ENCODE measurements at places on chromosomes 6 and 20.

DNA sequence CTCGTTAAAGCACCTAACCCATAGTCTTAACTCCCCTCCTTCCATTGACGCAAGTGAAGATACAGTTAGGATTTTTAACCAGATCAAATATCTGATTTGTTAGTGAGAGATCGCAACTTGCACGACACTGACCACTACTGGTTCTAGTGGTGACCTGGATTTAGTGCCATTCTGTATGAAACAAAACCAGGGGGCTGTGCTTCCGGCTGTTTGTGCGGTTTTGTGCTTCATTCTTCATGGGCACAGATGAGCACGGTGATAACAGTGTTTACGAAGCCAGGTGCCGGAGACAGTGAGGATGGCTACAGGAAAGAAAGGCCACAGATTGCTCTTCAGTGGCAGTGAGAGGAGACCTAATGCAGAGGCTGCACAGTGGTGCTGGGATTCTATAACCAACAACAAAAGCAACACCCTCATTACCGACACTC, 75.5 kb downstream of the NOL4L start:
- peak; percentile 76 for DNase-seq

- no peak for DNase-seq
Measured at GRCh38 chr6:122580737-122581136, 29.5 kb upstream of the PKIB start.

DNA sequence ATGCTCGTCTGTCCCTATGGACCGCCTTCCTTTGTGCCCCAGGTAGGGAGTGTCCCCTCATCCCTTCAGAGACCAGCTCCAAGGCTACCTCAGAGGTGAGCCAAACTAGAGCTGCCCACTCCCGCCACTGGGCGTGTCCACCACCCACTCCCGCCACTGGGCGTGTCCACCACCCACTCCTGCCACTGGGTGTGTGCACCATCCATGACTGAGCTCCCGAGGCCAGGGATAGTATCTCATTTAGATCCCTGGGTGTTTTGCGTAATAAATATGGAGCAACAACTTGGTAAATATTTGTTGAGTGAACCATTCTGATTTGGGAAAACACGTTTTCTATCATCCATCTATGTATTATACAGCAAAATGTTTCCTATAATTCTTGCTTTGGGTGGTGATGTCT, 68.8 kb downstream of the ZBTB2 start:
- DNase-seq = no peak

DNA sequence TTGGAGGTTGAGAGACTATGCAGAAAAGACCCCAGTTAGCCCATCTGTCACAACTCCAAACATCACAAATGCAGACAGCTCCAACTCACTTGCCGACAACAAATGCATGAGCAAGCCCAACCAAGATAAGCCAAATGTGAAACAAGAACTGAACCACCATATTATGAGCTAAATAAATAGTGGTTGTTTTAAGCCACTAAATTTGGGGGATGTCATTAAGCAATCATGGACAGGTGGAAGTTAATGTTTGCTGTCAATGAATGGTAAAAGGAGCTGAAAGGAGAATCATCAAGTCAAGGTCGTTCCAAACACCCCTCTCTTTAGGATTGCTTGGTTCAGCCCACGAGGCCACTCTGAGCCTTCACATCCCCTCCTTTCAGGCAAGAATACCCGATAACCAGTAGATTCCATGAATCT, 71.2 kb upstream of the PLCB4 start:
- DNase-seq = no peak

- DNase-seq = no peak
Measured at GRCh38 chr20:17854307-17854903, 114.2 kb downstream of the SNX5 start.

GRCh38 chr6:141140905-141141304, 991.8 kb upstream of the GJE1 start:
- no peak for DNase-seq

DNA sequence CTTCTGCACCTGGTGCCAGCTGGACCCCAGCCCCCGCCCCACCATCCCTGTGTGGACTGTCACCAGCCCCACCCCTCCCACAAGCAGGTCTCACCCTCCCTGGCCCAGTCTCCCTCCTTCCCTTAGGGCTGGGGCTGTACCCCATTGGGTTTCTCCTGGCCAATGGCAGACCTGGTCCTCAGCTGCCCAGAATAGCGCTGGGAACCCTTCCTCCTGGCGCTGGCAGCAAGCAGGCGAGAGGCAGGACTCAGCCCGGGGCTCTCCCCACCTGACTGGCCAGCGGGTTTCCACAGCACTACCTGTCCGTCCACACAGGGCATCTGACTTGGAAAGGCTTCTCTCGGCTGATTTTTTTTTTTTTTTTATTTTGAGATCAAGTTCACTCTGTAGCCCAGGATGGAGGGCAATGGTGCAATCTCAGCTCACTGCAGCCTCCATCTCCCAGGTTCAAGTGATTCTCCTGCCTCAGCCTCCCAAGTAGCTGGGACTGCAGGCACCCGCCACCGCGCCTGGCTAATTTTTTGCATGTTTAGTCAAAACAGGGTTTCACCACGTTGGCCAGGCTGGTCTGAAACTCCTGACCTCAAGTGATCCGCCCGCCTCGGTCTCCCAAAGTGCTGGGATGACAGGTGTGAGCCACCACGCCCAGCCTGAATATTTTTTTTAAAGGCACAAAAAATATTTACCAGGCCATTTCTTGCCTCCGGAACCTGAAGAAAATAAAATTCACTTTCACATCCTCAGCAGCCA, 21.6 kb upstream of the CHRNA4 start:
- DNase-seq = no peak

- DNase-seq = no peak
Measured at GRCh38 chr6:97669191-97670031, 386.4 kb upstream of the MMS22L start.

- DNase-seq = no peak
Measured at GRCh38 chr6:13357551-13358075, 29.3 kb upstream of the TBC1D7 start.

DNA sequence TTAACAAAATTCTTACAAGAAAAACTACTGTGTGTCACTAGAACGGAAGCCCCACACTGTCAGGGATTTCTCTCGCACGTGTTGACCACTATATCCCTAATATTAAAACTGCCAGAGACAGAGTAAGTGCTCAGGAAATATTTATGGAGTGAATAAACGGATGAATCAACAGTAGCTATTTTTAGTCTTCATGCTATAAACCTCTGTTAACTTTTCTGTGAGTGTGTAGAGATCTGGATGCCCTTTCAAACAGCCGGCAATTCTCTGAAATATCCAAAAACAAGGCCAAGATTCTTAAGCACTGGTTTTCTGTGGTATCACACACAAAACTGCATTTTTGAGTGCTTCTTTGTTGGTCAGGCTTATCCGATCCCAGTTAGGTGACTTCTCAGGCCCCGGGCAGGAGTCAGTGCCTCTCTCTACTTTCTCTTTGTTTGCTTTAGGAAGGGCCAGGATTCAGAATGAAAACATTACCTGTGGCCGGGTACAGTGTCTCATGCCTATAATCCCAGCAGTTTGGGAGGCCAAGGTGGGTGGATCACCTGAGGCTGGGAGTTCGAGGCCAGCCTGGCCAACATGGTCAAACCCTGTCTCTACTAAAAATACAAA, 15.7 kb downstream of the ATP9A start:
- DNase-seq = no peak

DNA sequence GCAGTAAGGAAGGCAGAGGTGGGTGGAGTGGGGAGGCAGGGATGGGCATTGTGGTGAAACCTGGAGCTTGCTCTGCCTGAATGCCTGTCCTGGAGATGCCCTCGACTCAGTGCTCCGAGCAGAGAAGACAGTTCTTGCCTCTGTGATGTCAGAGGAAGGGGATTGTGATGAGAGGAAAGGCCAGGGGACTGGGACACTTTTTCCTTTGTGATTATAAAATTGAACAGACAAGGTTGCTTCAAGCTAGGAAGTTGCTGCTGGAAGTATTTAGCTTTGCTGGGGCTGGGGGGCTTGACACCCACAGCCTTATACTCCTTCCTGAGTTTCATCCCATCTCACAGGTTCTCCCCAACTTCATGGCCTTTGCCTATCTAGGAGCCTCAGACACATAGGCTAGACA, at the start of gene SIRPD:
SIRPD (minus strand) TSS at position 101 of the 400 bp plus-strand sequence; CDS start at position 49, 52 bp downstream.
- no peak for DNase-seq

GRCh38 chr20:3472105-3472504, 1.3 kb downstream of the ATRN start:
- DNase-seq = no peak

DNA sequence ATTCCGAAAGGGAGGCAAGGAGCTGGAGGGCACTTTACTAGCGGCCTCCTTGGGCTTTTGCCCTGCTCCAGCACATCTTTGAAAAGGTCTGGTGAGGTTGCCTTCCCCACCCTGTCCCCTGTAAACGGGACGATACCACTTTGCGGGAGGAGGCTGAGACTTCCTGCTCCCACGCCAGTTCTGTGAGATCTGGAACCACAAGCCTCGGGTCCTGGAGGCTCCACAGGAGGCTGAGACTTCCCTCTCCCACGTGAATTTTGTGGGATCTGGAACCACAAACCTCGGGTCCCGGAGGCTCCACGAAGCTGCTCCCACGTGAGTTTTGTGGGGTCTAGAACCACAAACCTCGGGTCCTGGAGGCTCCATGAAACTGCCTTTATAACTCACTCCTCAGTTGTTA, 209.3 kb downstream of the DLL1 start:
- peak; percentile 35 for DNase-seq

DNA sequence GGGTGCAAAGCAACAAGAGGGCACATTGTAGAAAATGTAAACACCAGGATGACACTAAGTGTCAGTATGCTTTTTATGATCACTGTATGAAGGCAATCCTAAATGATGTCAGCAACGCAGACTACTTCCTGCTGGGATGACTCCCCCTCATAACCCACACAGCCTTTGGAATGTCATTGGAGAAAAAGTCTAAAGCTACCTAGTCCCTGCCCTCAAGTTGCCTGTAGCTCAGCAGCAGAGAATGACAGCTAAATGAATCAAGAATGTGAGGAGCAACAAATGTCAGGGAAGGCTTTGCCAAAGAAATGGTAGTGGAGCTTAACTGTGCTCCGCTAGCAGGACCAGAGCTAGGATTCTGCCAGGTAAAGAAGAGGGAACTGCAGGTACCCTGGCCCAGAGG, 555.6 kb downstream of the CD83 start:
- DNase-seq = no peak

DNA sequence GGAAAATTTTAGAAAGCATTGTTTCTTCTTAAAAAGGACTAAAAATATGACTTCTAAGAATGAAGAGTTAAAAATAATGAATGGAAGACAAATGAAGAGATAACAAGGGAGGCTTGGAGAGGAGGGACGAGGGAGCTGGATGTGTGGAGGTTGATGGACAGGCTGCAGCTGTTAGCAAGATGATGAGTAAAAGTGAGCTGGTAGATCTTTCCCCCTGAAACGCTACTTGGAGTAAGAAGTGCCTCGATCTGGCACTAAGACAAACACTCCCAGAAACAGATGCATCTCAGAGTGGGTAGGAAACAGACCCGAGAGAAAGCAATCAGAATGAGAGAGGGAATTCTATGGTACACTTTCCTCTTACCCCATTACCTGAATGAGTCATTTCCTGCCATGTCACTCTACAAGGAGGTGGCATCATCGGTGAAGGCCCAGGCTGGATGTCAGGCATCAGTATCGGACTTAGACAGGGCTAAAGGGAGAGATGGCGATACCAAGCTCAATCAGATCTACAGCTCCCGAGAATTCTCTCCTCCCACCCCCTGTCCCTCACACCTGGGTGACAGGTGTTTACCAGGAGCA, 154.1 kb upstream of the BMP2 start:
- DNase-seq = no peak

GRCh38 chr6:157586476-157587126, 205.6 kb downstream of the ZDHHC14 start:
- no peak for DNase-seq

DNA sequence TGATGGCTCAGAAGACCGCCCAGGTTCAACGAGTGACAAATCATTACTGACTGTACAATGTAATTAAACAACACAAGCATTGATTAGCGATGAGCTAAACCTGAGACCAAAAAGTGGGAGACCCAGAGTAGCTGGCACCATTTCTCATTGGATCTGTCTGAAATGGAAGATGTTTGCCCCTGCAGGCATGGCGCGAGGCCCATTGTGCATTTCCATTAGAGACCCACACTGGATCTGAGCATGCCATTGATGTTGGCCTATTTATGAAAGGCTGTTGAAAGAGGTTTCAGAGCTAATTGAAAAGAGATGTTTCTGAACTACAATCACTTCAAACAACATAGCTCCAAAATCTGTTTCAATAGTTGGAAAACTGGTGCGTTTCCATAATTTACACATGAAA, 196.7 kb downstream of the TFAP2B start:
- no peak for DNase-seq

- DNase-seq = no peak
Measured at GRCh38 chr20:60180986-60181385, 222.8 kb downstream of the CDH26 start.

DNA sequence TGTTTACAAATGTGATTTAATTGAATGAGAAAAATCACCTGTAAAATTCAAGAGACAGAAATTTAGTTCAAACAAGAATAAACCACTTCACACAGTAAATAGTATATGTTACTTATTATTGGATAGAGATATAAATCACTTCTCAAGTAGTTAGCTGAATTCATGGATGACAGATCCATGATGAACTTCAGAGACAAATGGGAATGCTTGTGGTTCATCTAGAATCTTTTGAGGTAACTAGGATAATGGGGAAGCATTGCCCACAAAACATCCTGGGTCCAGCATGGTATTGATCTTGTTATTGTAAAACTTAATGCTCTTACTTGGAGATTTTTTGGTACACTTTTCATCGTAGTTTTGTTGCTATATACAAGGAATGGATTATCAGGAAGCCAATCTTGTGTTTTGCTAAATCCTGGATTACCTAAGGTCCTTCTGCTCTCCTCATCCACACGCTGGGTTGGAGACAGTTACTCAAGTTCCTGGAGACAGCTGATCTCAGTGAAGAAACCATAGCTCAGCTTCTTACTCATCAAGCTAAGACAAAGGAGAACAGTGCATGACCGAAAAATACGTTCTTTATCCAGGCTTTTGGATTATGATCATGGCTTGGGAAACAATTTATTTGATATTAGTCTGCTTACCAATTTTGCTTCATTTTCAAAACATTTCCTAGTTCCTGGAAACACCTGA, 142.5 kb upstream of the PREP start:
- no peak for DNase-seq

DNA sequence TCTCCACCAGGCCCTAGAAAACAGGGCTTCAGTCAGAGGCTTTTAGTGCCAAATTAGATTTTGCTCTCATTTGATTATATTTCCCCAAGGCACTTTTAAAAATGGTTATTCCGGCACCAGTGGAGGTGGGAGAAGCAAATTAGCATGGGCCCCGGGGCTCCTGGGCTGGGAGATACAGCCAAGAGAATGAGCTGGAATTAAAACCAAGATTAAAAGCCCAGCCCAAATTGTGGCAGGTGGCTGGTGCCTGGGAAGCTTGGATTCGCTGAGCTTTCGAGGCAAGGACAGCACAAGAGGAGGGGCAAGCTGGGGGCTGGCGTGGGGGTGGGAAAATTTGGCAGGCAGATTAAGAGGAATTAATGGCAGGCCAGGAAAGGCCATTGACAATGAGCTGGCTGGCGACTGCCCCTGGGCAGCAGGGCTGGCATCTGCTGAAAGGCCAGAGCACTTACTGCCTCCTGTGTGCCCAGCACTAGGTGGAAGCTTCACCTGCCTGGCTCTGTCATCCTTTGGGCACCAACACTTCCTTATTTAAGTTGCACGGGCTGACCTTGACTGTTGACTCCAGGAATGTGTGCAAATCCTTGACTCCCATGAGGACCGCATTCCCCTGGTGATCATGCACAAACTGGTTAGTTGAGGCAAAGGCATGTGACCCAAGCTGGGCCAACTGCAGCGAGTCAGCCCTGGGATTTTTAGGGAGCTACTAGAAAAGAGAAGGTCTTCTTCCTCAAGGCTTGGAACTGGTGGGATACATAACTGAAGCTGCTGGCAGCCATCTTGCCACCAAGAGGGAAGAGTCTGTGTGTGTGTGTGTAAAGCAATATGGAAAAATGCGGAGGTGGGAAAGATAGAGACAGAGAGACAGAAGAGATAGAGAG, 76.1 kb downstream of the SULF2 start:
- no peak for DNase-seq
